Cortex of kidney (tissue), 1 donor: ENCODE measurements at places on chromosomes 6 and 20.

- DNase-seq: no peak
Measured at GRCh38 chr6:105794239-105794638, 291.9 kb upstream of the PRDM1 start.

DNA sequence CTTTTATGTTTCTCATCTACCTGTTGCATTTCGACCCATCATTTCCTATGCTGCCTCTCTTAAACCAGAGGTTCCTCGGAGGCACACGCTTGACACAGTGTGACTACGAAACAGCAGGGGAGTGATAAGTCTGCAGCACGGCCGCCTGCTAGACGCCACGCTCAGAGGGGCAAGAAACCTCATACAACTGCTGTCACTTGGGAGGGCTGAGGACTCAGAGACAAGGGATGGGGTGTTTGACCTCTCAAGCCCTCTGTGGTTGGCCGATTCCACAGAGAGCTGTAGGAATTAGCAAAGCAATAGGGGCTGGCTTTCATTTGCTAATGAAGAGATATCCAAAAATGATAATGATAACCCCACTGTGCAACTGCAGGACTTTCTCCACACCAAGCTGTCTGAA lies 372.5 kb downstream of the ZFAND3 start:
- DNase-seq: no peak

- no peak for DNase-seq
Measured at GRCh38 chr6:39130691-39131090, 15.7 kb upstream of the SAYSD1 start.

DNA sequence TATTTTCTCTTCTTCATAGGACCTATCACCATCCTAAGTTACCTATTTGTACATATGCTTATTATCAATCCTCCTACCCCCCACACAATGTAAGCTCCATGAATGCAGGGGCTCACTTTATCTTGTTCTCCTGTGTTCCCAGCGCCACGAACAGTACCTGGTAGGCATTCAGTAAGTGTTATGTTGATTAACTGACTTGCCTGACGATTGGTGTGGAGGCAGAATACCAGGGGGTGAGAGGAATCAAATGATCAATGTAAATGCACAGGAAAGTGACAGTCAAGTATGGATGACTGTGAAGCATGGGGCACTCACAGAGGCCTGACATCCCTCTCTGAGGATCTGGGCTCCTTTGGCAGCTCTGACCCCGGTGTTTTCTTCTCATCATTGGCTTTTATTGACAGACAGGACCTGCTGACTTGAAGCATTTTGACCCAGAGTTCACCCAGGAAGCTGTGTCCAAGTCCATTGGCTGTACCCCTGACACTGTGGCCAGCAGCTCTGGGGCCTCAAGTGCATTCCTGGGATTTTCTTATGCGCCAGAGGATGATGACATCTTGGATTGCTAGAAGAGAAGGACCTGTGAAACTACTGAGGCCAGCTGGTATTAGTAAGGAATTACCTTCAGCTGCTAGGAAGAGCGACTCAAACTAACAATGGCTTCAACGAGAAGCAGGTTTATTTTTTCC lies 6.1 kb upstream of the IFT52 start:
- DNase-seq: no peak

DNA sequence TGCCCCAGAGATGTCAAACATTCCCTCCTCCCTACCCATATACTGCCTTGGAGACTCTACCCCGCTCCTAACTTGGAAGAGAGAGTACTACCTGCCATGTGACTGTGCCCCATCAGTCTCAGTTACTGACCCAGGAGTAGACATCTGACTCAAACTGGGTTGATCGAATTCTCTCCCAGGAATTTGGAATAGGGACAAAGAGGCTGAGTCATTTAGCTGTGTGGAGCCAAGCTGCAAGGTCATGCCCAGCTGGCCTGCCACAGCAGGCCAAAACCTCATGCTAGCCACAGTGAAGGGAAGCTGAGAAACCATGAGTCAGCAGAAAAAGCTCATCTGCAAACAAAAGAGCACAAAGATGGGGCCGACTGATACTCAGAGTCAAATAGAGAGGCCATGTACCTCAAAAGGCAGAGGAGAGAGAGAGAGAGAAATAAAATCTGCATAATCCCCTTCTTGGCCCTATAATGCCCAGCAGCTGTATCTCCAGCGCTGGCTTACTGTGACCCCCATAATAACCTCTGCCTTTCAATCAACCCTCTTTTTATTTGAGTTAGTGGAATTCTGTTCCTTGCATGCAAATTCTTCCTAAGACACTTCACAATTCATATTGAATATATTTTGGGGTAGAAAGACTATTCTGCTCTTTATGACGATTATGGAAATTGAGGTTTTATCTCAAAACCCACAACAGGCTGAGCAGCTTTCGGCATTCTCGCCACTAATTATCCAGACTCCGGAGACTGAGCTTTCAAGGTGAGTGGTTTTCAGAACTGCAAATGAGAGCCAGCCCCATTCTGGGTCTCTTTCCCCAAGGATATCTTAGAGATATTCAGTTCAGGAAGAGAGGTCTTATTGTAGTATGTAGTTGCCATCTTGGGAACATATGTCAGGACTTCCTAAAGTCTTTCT lies 21.4 kb upstream of the AKIRIN2 start:
- DNase-seq: no peak
